ENCODE measurements at places on chromosomes 2 and 18. TPM values are rescaled to one million over a fixed set of nuclear protein-coding genes. Genes with fewer than 3 reads are reported as not detected.

- DNase-seq: no peak
These were observed 37.5 kb upstream of the TTN start for GRCh38 chr2:178844701-178845100.

The PKDCC gene
- total RNA-seq: 335 TPM

DNA sequence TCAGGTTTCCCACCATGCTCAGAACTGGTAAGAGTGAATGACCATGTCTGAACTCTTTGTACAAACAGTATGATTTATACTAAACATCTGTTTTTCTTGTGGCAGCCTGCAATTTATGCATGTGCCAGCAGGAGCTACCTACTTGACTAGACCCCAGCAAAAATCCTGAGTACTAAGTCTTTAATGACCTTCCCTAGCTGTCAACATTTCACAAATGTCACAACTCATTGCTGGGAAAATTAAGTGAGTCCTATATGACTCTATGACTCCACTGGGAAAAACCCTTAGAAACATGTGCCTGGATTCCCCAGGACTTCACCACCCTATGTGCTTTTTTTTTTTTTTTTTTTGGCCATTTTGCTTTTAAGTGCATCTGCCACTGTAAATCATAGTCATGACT, 1225.8 kb downstream of the SUCLG1 start:
- DNase-seq: no peak

GRCh38 chr18:31983976-31984375, 34.6 kb upstream of the RNF125 start:
- no peak for DNase-seq

The SULT1C2 gene
- total RNA-seq: 16.3 TPM

The SRD5A2 gene
- not detected for total RNA-seq

The MARCO gene
- total RNA-seq: not detected

The ANKRD53 gene
- 5.4 TPM for total RNA-seq

GRCh38 chr2:133641942-133642725, 73.9 kb upstream of the NCKAP5 start:
- no peak for DNase-seq

DNA sequence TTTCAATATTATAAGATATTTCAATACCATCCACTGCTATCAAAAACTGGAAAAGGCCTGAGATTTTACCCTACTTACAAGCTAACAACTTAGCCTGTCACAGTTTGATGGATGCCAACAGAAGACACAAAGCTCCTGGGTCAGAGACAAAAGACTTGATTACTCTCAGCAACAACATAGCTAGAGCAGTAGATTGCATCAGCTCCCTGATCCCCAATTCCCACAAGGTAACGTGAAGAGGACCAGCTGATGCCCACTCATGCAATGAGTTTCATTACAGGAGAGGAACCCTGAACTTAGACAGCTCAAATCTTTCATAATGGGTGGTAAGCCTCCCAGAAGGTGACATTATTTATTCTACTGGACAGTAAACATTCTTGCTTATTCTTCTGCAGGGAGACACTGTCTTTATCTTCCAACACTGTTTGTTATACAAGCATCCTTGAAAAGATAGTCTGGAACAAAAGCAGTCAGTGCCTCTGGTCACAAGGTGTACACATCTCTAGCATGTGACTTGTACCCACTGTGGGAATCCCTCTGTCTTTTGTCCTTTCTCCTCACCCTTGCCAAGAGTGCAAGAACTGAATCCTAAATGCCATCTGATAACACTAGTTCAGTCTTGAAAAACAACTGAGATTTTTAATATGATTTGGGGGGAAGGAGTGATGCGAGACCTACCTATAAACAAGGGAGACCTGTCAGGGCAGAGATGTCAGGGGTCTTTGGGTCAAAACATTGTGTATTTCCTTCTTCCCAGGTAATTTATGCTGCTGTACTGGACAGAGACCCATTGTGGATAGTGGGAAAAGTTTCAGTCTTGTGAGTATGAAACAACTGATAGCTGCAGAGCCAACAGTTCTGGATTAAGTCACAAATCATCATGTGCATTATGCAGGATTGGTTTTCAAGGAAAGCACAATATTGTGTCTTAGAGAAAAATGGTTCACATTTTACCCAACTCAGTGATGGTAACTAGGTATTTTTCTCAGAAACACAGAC, 102.4 kb downstream of the AOX1 start:
- no peak for DNase-seq

GRCh38 chr18:10374636-10375293, 79.7 kb upstream of the APCDD1 start:
- no peak for DNase-seq

- no peak for DNase-seq
These were observed 65.0 kb upstream of the POU3F3 start for GRCh38 chr2:104788742-104789455.

DNA sequence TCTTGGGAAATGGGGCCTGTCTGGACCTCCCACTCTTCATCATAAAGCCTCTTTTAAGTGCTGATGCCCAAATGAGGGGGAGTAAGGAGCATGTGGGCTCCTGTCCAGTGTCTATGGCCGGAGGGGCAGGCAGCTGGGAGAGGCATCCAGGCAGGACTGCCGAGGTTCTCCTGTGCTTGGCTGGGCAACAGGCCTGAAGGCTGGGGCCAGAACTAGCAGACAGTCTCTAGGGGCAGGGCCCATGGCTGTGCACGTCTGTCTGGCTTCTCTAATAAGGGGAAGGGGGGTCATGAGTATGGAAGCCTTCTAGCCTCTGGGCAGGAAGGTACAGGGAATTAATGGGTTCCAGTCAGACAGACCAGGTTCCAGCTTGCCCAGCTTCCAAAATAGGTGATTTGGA, 128.6 kb downstream of the SMAD2 start:
- no peak for DNase-seq

The CXCR4 gene
- total RNA-seq: 10.4 TPM

DNA sequence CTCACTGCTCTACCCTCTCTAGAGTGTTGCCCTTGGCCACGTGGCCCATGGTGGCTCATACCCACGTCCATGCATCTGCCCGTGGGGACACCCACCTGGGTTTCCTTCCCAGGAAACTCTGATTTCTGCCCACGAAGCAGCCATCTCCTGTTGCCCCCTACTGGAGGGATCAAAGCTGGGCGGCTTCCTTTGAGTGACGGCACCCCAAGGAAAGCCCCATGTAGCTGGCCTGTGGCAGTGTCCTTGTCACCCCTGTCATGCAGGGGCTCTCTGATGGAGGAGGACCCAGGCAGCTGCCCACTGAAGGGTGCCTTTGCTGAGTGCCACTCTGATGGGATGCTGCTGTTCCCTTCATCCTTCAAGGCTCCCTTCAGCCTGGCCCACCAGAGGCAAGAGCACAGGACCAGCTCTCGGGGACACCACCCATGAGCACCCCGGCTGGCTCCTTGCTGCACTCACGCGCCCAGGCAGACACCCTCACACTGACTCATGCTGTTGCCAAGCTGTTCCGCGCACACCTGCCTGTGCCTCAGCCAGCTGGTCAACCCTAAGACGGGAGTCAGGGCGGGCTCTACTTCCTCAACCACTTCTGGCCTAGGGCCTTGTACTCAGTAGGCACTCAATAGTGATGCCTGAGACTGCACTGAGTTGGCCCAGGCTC, 101.1 kb downstream of the CTIF start:
- DNase-seq: no peak

DNA sequence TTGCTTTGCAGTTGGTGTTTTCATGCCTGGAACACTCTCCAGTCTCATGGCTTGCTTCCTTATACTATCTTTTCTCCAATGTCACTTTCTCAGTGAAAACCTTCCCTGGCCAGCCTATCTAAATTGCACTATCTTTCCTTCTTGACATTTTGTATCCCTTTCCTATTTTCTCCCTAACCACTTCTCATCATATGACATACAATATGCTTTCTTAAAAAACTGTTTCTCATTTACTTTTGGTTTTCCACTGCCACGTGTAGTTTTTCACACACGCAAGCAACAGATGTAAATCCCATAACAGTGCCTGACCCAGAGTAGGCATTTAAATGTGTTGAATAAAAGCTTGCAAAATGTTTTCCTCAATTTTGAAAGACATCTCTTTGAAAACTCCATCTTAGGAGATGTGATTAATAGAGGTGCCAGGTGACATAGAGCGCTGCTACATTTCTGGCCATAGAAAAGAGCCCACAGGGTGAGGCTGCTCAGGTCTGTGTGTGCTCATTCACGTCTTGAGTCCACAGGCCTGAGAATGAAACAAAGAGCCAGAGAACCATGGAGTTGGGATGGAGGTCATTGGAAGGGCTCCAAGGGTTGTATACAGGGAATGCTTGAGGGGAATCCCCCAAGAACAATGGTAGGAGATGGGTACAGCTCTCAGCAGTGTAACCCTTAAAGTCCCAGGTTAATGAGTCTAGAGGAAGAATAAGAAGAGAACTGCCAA, 12.7 kb downstream of the ZNF24 start:
- DNase-seq: no peak

- DNase-seq: no peak
These were observed 126.6 kb downstream of the TMEM131 start for GRCh38 chr2:97868986-97869721.

The CCDC142 gene
- 42.0 TPM for total RNA-seq

GRCh38 chr2:31511376-31511775, 69.4 kb downstream of the SRD5A2 start:
- no peak for DNase-seq

The EFR3B gene
- total RNA-seq: 22.1 TPM

DNA sequence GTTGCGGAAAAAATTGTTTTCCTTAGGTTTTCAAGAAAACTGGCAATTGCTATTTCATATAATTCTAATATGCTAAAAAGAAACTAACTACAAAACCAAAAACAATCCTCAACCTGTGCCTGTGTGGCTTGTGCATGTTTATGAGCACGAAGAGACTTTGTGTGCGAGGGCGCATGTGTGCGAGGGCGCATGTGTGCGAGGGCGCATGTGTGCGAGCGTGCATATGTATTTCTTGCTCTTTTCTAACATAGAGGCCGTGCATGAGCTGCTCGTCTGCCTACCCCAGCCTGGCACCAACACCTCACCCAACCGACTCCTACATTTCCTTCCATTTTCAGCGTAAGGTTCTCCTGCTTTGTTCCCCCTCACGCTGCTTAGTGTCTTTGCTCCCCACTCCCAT, 211.6 kb downstream of the DOK6 start:
- no peak for DNase-seq

- no peak for DNase-seq
These were observed 127.6 kb upstream of the SPOPL start for GRCh38 chr2:138373993-138374408.

DNA sequence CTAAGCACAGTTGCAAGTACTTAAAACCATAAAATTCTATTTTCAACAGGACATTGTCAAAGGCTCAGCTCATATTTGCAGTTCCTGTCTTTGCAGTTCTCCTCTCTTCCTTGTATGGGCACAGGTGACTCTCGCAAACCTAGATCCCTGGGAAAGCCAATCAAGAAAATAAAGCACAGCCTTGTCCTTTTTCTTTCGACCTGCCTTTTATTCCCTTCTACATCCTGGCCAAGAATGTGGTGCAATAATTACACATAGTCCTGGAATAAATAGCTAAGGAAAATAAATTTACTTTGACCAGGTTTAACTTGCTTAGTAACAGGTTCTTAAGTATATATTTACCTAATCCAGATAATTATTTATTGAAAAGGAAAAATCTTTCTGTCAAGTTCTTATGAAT, 20.2 kb downstream of the ATG16L1 start:
- DNase-seq: no peak

GRCh38 chr2:229176136-229176535, 95.0 kb downstream of the PID1 start:
- DNase-seq: no peak

DNA sequence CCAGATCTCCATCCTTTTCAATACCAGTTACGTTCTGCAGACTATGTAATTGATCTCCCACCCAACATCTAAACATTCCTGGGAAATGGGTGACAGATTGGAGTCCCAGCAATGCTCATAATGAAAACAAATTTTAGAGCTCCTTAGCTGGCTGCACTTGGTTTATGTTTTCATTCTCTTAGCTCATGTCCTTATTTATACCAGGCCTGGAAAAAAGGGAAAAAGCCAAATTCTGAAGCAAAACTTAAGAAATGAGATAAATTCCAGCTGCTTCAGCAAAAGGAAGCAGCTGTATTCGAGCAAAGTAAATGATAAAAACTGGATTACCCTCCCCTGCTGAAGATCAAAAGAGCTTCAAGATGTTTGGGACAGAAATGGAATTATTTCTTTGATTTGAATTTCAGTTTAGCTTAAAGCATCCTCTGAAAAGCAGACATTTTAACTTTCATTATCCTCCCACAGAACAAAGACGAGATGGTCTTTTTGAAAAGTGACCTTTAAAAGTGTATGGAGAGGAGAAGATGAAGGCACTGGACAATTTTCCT, 196.5 kb upstream of the THUMPD2 start:
- DNase-seq: no peak

DNA sequence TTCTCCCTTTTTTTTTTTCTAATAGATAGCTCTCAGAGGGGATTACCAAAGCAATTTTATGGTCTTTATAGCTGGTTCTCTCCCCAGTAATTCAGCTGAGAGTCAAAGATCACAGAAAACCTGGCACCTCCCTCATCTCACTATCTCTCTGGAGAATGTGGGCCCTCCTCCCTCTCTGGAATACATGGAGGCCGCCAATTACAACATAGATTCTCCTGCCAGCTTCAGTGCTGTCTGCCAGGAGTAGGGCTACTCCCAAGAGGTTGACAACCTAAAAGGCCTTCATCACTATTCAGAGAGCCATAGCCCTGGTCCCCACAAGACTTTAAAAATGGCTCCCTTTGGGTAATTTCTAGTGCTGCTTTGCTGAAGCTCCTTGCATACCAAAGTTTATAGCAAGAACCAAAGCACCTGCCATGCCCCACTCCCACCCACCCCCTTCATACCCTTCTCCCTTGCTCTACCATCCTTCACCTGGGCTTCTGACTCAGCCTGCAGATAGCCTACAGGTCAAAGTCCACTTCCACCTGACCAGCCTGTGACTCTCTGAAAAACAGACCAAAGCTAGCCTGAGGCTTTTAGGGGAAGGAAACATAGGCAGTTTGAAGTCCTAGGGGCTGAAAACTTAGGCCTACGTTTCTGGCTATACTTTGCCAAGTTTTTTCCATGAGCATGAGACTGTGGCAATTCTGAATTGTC, 472.3 kb downstream of the TNS1 start:
- no peak for DNase-seq

GRCh38 chr2:177597759-177598158, 205.2 kb downstream of the AGPS start:
- DNase-seq: no peak

The FRZB gene
- total RNA-seq: 45.5 TPM

DNA sequence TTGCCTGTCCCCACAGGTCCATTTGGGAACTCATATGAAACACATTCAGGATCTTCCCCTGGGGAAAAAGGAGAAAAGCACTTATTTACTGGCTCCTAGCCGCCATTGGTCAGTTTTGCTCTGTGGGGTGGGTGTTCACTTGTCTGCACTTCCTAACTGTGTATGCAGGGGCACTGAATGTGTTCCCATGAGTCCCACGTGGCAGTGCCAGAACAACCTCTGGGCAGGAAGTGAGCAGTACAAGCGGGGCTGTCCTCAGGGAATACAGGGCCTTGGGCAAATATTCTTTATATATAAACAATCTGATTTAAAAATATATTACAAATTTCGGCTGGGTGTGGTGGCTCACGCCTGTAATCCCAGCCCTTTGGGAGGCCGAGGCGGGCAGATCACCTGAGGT, 21.8 kb upstream of the CTIF start:
- no peak for DNase-seq

The CLK1 gene
- 128 TPM for total RNA-seq

All from progenitor cell of endocrine pancreas (in vitro differentiated cells).